ENCODE measurements at places on chromosomes 7 and 10.

- no peak overlapping the region for H3K27ac ChIP-seq
- no peaks in the 10 kb centered on the region for H3K4me1 ChIP-seq
- H3K27me3 ChIP-seq, result no peaks in the 10 kb centered on the region
- H3K36me3 ChIP-seq, result peaks cover 2% of the 10 kb centered on the region
- H3K4me3 ChIP-seq, result no peak overlapping the region
- no peak for DNase-seq
Observed at GRCh38 chr10:95350830-95351228, 60.0 kb upstream of the PDLIM1 start.

DNA sequence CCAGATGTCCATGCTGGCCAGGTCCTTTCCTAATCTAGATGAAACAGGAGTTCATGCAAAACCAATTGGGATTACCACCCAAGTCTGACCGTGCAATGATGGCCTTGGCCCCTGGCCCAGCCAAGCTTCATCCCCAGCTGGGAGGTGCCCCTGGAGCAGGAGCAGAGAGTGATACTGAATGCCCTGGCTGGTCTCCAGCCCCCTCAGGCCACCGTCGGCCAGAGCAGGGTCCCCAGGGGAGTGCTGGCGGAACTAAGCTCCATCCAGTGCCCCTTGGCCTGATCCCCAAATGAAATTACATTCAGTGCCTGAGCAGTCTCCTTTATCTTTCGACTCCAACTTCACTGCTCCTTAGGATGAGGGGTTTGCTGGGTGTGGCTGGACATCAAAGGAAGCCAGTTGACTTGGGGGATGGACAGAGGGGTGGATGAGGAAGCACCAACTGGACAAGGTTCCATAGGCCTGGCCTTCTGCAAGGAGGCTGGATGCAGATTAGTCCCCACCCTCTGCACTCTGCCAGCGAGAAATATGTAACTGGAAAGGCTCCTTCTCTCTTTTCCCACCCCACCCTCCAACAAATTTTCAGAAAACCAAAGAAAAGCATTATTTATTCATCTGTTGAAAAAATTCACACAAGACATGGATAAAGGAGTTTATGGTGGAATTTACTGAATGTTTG lies 275.5 kb downstream of the PLXNA4 start:
- no peak for DNase-seq
- no peak overlapping the region for H3K27ac ChIP-seq
- no peaks in the 10 kb centered on the region for H3K36me3 ChIP-seq
- no peak overlapping the region for H3K4me3 ChIP-seq
- no peaks in the 10 kb centered on the region for H3K4me1 ChIP-seq

DNA sequence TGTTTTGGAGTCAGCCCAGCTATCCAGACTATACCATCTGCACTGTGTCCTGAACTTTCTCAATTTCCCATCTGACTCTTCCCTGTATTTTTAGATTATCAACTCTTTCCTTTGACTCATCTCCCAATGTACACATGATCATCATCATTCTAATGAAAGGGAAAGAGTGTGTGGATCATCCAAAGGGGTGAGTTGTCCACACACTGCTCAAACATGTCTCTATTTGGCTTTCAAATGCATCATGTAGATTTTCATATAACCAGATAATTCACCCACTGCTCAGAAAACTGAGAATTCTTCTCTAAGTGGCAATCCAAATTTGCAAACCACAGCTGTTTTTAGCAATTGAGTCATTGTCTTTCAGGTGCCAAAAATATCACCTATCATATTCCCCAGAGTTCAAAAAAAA lies 190.2 kb upstream of the HPS1 start:
- H3K4me1 ChIP-seq, result no peaks in the 10 kb centered on the region
- H3K27me3 ChIP-seq, result no peaks in the 10 kb centered on the region
- no peaks in the 10 kb centered on the region for H3K36me3 ChIP-seq
- no peak for DNase-seq
- no peak overlapping the region for H3K27ac ChIP-seq
- H3K4me3 ChIP-seq, result no peak overlapping the region

DNA sequence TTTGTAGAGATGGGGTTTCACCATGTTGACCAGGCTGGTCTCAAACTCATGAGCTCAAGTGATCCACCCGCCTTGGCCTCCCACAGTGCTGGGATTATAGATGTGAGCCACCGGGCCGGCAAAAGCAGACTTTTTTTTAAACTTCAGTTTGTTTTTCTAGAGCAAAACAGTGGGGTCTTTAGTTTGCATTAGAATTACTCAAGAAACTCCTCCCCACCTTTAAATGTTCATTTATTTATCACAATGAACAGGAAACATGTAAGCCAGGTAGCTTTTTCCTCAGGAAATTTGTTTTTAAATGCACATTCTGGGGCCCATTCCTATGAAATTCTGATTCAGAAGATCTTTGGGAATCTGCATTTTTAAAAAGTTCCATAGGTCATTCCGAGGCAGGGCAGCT lies 56.0 kb upstream of the JAZF1 start:
- no peaks in the 10 kb centered on the region for H3K27me3 ChIP-seq
- DNase-seq, result no peak
- H3K27ac ChIP-seq, result no peak overlapping the region
- H3K36me3 ChIP-seq, result no peaks in the 10 kb centered on the region
- H3K4me1 ChIP-seq, result no peaks in the 10 kb centered on the region

- no peak for DNase-seq
- H3K4me1 ChIP-seq, result peaks cover 5% of the 10 kb centered on the region
- no peaks in the 10 kb centered on the region for H3K27me3 ChIP-seq
Observed at GRCh38 chr10:62454687-62455397, 80.7 kb downstream of the ZNF365 start.

DNA sequence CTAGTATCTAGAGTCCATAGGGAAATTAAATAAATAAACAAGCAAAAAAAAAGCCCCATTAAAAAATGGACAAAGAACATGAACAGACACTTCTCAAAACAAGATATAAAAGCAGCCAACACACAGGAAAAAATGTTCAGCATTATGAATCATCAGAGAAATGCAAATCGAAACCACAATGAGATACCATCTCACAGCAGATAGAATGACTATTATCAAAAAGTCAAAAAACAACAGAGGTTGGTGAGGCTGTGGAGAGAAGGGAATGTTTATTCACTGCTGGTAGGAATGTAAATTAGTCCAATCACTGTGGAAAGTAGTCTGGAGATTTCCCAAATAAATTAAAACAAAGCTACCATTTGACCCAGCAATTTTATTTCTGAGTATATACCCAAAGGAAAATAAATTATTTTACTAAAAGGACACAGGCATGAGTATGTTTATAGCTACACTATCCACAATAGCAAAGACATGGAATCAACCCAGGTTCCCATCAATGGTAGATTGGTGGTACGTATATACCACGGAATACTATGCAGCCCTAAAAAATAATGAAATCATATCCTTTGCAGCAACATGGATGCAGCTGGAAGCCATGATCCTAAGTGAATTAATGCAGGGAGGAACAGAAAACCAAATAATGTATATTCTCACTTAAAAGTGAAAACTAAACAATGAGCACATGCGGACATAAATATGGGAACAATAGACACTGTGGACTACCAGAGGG lies 366.5 kb upstream of the SEMA3C start:
- H3K27me3 ChIP-seq, result no peaks in the 10 kb centered on the region
- no peak overlapping the region for H3K27ac ChIP-seq
- no peak overlapping the region for H3K4me3 ChIP-seq
- DNase-seq, result peak; percentile 42
- H3K36me3 ChIP-seq, result no peaks in the 10 kb centered on the region
- no peaks in the 10 kb centered on the region for H3K4me1 ChIP-seq

- H3K27me3 ChIP-seq, result no peaks in the 10 kb centered on the region
- peaks cover 16% of the 10 kb centered on the region for H3K4me1 ChIP-seq
- DNase-seq, result no peak
- no peak overlapping the region for H3K4me3 ChIP-seq
Observed at GRCh38 chr7:30465811-30466180, 12.8 kb downstream of the NOD1 start.

GRCh38 chr7:131219312-131220041 lies 108.2 kb upstream of the MKLN1 start:
- no peak overlapping the region for H3K27ac ChIP-seq
- no peak overlapping the region for H3K4me3 ChIP-seq
- no peaks in the 10 kb centered on the region for H3K36me3 ChIP-seq
- H3K27me3 ChIP-seq, result no peaks in the 10 kb centered on the region
- DNase-seq, result peak; percentile 57
- H3K4me1 ChIP-seq, result no peaks in the 10 kb centered on the region

DNA sequence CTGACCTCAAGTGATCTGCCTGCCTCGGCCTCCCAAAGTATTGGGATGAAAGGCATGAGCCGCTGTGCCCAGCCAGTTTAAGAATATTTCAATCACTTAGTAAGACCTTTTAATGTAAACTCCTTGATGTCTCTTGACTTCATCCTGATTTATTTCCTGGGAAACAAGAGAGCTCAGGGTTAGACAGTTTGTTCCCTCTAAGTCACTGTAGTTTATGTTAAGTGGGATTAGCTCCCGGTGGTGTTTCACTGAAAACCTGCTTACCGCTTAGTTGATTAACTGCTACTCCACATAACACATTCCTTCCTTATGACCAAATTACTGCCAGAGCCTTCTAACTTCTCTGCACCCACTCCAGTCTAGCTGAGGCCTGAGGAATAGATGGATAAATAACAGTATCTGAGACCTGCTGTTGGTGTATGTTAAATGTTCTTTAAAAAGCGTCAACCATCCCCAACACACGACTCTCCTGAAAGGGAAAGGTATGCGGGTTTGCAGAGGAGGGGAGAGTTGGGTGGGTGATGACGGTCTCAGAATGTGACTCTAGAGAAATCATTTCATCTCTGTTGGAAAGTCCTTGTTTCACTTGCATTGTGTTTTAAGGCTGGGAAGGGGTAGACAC lies 48.7 kb downstream of the CREB3L2 start:
- H3K36me3 ChIP-seq, result no peaks in the 10 kb centered on the region
- peaks cover 51% of the 10 kb centered on the region for H3K4me1 ChIP-seq
- no peak for DNase-seq
- no peak overlapping the region for H3K4me3 ChIP-seq

- no peak overlapping the region for H3K27ac ChIP-seq
- H3K36me3 ChIP-seq, result no peaks in the 10 kb centered on the region
- H3K27me3 ChIP-seq, result no peaks in the 10 kb centered on the region
- H3K4me3 ChIP-seq, result no peak overlapping the region
- DNase-seq, result peak; percentile 76
- peaks cover 13% of the 10 kb centered on the region for H3K4me1 ChIP-seq
Observed at GRCh38 chr7:50771120-50772002, 11.3 kb downstream of the GRB10 start.

DNA sequence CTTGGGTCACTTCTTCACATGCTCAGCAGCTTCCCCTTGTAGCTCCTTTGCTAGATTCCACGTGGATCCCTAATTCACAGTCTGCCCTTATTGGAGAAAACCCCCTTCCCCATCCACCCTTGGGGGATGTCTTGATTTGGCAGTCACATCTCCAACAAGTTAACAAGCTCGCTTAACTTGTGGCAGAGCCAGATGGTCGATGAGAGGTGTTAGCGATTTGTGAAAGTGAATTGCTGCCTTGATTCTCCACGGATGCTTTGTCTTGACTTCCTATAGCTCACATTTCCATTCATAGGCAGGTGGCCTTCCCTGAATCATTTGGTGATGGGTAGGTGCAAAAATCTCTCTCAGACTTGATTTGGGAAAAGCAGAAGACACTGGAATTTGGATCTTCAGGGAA lies 387.9 kb downstream of the TCERG1L start:
- no peaks in the 10 kb centered on the region for H3K4me1 ChIP-seq
- no peak for DNase-seq
- no peaks in the 10 kb centered on the region for H3K36me3 ChIP-seq
- H3K27me3 ChIP-seq, result no peaks in the 10 kb centered on the region
- H3K4me3 ChIP-seq, result no peak overlapping the region
- no peak overlapping the region for H3K27ac ChIP-seq

DNA sequence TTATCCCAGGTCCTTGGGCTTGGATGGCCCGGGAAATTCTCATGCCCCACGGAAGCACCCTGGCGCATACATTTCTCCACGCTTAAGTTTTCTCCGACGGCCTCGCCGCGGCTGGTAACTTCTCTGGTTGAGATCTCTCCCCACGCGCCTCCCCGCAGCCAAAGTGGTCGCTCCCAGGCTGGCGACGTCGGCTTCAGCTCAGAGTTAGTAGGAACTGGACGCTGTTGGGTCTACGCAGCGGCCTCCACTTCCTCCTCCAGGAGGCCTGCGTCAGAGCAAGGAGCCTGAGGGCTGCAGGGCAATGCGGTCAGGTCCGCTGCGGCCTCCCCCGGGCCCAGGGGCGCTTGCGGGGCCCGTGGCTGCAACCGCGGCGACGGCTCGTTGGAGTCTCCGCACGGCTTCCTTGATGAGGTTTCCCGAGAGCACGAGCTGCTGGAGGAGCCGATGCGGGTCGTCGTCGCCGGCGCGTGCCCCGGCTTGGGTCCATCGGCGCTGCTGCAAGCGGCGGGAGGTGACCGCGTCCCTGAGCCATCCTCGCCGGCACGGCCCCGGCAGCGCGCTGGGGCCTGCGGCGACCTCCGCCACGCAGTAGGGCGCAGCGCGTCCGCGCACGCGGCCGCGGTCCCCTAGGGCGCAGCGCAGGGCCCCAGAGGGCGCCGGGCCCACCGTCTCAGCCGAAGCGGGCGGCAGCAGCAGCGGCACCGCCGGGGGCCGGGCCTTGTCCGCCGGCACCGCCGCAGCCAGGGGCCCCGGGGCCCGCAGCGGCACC lies 744 bp downstream of the FRAT2 start:
- no peaks in the 10 kb centered on the region for H3K27me3 ChIP-seq
- peak; percentile 76 for DNase-seq
- peaks cover 3% of the 10 kb centered on the region for H3K4me1 ChIP-seq
- peak overlapping the region; percentile 93 for H3K4me3 ChIP-seq
- H3K36me3 ChIP-seq, result no peaks in the 10 kb centered on the region

DNA sequence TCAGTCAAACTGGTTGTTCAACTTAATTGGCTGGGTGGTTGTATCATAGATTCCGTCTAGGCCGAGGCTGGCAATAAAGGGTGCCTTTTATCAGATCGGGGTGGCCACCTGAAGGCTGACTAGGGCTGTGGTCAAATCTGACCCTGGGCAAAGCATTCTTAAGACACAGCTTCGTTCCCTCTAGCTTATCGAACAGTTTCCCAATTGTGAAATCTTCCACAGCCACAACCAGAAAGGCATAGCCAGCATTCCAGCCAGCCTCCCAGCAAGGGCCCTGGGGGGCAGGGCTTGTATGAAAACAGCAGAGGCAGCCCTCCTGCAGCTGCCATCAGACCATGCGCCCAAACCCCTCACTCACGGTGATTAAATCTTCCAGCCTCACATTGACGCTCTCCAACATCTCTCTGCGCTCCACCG lies 42.5 kb upstream of the TMEM213 start:
- peak; percentile 50 for DNase-seq
- H3K36me3 ChIP-seq, result no peaks in the 10 kb centered on the region
- H3K27me3 ChIP-seq, result no peaks in the 10 kb centered on the region
- H3K4me1 ChIP-seq, result peaks cover 14% of the 10 kb centered on the region

GRCh38 chr7:151893405-151893923 lies 16.5 kb upstream of the PRKAG2 start:
- H3K4me1 ChIP-seq, result no peaks in the 10 kb centered on the region
- DNase-seq, result no peak
- no peak overlapping the region for H3K4me3 ChIP-seq
- no peaks in the 10 kb centered on the region for H3K27me3 ChIP-seq

- no peak overlapping the region for H3K27ac ChIP-seq
- H3K27me3 ChIP-seq, result no peaks in the 10 kb centered on the region
- no peak overlapping the region for H3K4me3 ChIP-seq
- H3K36me3 ChIP-seq, result no peaks in the 10 kb centered on the region
Observed at GRCh38 chr10:571688-572451, 117.6 kb downstream of the DIP2C start.

- peaks cover 13% of the 10 kb centered on the region for H3K4me1 ChIP-seq
- H3K4me3 ChIP-seq, result no peak overlapping the region
- H3K36me3 ChIP-seq, result peaks cover 7% of the 10 kb centered on the region
- H3K27me3 ChIP-seq, result no peaks in the 10 kb centered on the region
- H3K27ac ChIP-seq, result no peak overlapping the region
Observed at GRCh38 chr7:134905375-134905774, 80.9 kb upstream of the AGBL3 start.

- H3K36me3 ChIP-seq, result no peaks in the 10 kb centered on the region
- no peaks in the 10 kb centered on the region for H3K27me3 ChIP-seq
- DNase-seq, result no peak
- H3K4me1 ChIP-seq, result no peaks in the 10 kb centered on the region
- H3K27ac ChIP-seq, result no peak overlapping the region
Observed at GRCh38 chr7:104341546-104341945, 13.1 kb downstream of the LHFPL3 start.
